Naive B cell (primary cell): ENCODE measurements at places on chromosomes 2 and 18.
A peak's percentile ranks its signal among the peaks of the same experiment; 100 is the strongest.

GRCh38 chr2:156399224-156399949, 36.8 kb upstream of the GPD2 start:
- peak; percentile 4 for DNase-seq

DNA sequence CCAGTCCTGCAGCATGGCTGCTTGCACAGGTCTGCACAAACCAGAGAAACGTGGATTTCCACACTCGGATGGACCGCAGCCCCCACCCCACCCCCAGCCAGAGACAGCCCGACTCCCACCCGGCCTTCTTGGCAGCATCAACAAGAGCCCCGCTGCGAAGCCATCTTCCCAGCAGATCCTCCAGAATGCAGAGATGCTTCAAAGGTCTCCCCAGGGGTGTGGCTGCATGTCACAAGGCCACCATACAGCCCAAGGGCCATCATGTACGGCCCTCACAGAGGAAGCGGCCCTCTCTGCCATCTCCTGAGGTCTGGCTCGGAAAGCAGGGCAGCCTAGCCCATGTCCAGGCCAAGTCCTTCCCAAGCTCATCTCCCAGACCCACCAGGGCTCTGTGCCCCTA, 11.5 kb downstream of the DNMT3A start:
- DNase-seq, result no peak

GRCh38 chr2:101431486-101431885, 43.4 kb downstream of the RFX8 start:
- no peak for DNase-seq

DNA sequence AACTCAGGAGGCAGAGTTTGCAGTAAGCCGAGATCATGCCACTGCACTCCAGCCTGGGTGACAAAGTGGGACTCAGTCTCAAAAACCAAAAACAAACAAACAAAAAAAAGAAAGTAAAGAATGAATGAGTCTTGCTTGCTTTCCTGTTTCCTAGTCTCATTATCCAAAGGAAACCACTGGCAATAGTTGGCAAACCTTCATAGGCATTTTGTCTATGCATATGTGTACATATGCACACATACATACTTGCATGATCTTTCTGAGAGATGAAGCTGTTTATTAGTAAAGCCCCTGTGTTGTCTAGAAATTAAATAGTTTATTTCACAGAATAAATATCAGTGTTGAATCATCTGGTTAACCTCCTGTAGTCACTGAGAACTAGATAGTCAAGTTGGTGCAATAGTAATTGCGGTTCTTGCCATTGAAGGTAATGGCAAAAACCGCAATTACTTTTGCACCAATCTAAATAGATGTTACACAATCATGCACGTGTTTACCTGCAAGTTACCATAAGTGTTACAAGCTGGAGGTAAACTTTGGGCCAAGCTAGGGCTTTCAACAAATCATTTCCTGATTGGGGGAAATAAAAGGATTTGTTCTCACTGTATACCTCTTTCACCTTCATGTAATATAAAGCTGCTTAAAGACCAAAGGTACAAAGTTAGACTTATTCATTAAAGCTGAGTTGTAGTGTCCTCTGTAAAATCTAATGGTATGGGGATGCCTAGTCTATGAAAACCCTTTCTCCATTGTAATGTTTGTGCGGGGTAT, 24.7 kb downstream of the SLC20A1 start:
- DNase-seq, result no peak

DNA sequence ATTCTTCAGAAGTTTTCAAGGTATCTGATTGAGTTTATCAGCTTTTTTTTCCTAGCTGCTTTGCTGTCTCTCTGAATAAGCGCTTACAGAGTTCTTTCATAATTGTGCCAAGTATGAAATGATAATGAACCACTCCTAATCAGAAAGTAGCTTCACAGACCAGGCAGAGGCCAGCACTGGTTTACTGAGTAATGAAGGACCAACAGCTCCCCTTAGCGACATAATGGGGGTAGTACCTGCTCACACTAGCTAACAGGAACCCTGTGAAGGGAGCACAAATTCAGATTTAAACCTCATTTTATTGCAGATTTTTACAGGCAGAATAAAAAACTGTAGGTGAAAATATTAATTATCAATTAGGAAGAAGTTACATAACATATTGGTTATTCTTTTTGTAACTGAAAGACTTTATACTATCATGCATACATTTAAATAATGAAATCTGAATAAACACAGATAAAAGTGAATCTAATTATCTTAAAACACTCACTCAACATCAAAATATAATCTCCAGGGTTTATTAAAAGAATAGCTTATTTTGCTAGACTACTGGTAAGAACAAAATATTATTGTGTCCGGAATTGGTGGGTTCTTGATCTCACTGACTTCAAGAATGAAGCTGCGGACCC, 53.7 kb upstream of the LRRC30 start:
- no peak for DNase-seq

DNA sequence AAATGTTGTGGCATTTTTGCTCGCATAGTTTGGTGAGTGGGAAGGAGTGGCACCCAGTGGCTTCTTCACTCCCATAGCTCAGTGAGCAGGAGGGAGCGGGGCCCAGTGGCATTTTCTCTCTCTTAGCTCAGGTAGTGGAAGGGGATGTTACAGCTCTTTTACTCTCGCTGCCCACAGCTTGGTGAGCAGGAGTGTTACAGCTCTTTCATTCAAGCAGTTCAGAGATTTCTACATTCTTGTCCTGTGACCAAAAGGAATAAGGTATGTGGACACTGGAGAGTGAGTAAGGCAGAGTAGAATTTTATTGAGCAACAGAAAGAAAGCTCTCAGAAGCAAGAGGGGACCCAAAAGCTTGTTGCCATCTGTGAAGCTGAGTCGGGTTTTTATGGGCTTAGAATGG, 192.4 kb downstream of the SPAG16 start:
- no peak for DNase-seq

- DNase-seq, result no peak
Measured at GRCh38 chr2:227870710-227871374, 589 bp upstream of the DAW1 start.

DNA sequence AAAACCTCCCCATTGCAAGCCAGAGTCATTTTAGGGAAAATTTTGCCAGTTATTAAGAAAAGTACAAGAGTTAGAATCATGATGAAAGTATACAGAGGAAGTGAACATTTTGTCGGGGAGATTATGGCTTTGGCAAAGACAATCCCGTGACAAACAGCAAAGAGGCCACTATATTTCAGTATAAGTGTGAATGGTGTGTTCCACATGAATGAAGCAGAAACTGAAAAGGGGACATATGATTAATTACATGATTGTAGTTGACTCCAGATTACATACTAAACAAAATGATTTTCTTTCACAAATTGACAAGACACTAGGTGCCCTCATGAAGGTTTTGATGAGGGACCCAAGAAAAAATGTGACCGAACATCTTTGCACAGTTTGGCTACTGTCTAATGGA, 42.0 kb downstream of the SP140 start:
- peak; percentile 5 for DNase-seq

DNA sequence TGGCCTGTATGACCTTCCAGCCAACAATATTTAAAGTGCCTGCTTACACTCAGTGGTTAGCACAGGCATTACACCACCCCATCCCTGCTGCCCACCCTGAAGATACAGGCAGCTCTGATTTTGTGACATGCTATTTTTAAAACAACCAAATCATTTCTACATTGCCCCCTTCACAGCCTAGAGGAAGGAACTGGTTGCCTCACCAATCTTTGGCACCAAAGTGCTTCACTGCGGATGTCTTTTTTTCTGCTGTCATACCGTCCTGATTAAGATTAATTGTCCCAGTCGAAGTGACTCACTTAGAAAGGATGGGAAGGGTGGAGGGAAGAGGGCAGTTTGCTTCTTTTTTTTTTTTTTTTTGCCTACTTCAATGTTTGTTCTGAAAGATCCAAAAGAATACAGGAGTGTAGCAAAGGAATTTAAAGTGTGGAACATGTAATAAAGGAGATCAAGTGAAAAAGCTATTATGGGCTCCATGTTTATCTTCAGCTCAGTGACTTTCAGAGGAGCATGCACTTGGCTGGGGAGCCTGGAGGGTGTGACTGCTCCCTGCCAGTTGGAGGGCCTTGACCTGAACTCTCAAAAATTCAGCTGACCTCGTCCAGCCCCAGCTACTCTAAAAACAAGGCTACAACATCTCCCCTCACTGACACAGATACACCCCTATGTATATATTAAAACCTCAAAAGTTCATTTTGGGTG, 501.1 kb upstream of the TNP1 start:
- no peak for DNase-seq

DNA sequence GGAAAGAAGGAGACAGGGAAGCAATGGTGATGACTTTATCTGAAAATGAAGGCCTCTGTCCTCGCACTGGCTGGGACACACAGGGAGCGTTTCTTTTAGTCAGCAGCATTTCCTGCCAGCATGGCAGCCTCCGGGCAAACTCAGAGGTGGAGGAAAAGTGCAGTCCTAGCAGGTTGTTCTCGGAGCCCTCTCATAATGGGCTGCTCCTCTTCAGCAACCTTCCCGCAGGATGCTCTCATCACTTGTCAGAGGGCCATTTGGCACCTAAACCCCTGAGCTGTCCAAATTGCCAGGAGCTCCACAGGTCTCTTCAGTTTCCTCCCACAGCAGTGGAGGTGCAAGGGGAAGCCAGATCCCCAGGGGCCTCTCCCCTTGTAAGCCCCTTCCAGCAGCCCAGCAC, 6.2 kb downstream of the STK39 start:
- DNase-seq, result no peak

DNA sequence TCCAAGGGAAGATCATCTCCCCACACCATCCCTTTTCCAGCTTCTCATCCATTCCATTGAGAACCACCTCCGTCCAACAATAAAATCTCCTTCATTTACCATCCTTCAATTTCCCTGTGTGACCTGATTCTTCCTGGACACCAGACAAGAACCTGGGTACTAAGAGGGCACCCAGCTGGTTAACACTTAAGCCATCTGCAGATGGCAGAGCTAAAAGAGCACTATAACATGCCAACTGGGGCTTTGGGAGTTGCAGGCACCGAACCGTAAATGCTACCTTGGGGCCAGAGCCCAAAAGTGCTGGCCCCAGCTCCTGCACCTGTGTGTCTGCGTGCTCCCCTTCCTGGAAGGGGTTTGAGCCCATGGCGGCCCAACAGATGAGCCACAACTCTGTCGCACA, 655.0 kb downstream of the LRP1B start:
- DNase-seq, result no peak

DNA sequence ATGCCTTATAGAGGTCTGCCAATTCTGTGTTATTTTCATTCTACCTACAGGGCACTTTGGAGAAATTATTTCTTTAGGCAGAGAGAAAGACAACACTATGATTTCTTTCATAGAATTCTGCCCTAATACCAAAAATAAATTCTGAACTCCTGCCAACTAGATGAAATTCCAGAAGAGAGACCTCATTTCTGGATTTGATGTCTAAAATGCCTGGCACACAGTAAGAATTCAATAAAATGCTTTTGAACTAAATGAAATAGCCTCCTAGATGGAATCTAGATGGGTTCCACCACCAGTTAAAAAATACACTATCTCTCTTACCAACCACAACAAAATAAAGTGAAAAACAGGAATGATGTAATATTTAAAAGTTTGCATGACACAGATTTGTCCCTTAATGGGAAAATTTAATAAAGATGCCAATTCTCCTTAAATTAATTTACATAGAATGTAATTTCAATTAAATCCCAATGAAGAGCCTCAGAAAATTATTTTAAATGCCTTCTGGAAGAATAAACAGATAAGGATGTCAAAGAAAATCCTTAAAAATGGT, 75.0 kb downstream of the OSBPL1A start:
- no peak for DNase-seq

DNA sequence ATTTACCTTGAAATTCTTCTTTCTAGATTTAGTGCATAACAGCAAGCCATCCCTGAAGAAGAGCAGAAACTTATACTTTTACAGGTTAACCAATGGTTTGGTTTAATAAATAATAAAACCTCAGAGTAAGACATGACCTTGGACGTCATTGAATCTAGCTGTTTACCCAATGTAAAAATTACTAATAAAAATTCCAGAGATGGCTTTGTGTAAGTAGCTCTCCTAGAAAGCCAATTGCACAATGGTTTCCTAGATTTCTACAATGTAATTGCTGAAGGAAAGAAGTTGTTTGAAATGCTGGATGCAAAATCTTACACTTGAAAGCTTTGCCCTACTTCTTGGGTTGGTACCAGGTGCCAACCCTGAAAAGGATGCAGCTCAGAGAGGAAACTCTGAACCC, 1.5 kb downstream of the XDH start:
- no peak for DNase-seq

GRCh38 chr2:148982282-148982681, 56.2 kb upstream of the LYPD6B start:
- no peak for DNase-seq

DNA sequence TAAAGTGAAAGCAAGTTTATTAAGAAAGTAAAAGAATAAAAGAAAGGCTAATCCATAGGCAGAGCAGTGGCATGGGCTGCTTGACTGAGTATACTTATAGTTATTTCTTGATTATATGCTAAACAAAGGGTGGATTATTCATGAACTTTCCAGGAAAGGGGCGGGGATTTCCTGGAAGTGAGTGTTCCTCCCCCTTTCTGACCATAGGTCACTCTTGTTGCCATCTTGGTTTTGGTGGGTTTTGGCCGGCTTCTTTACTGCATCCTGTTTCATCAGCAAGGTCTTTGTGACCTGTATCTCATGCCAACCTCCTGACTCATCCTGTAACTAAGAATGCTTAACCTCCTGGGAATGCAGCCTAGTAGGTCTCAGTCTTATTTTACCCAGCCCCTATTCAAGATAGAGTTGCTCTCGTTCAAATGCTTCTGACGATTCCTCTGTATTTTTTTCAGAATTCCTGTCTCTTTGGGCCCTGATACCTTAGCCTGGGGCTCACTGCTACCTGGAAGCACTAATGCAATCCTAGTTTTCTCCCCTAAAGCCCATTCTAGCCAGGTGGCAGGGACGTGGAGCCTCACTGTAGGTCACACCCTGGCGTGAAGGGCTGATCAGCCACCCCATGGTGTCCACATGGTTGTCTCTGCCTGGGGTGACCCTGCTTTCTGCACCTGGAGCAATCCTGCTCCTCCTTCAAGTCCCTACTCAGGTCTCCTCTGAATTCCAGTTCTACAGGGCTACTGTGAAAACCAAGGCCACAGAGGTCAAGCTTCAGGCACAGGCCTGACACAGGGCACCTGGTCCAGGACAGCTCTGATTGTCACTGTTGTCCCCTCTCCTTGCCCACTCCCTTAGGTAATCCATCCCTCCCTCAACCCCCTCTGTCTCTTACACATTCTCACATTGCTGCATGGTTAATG, 6.0 kb upstream of the SLC35F6 start:
- DNase-seq, result no peak

- DNase-seq, result no peak
Measured at GRCh38 chr18:54229421-54230059, 5.1 kb upstream of the MBD2 start.

GRCh38 chr18:45993438-45993837, 26.3 kb upstream of the EPG5 start:
- DNase-seq, result no peak

DNA sequence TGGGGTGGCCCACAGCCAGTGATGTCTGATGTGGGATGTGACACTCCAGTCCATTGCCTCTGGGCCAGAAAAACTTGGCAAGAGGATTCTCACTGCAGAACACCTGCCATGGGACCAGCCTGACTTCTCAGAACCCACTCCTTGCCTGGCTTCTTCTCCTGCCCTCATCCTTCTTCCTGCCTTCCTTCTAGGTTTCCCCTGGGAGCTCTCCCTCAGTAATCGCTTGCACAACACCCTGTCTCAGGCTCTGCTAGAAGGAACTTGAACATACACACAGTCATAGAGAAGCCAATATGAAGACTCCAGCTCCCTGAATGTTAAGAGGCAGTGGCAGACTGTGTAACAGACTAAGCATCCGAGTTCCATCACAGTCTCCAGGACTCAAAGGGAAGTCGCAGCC, 4.3 kb upstream of the COL6A3 start:
- no peak for DNase-seq

GRCh38 chr2:233125455-233126065, 65.4 kb downstream of the INPP5D start:
- DNase-seq, result no peak

- DNase-seq, result no peak
Measured at GRCh38 chr18:67935638-67936037, 419.1 kb upstream of the DSEL start.
